ENCODE measurements at places on chromosomes 3 and 15. TPM values are rescaled to one million over a fixed set of nuclear protein-coding genes. Genes with fewer than 3 reads are reported as not detected.
A peak's percentile ranks its signal among the peaks of the same experiment; 100 is the strongest.

- H3K36me3 ChIP-seq = no peaks in the 10 kb centered on the region
- H3K4me1 ChIP-seq = no peaks in the 10 kb centered on the region
- no peak for DNase-seq
Measured at GRCh38 chr3:124313621-124314020, 321.7 kb upstream of the ROPN1 start.

DNA sequence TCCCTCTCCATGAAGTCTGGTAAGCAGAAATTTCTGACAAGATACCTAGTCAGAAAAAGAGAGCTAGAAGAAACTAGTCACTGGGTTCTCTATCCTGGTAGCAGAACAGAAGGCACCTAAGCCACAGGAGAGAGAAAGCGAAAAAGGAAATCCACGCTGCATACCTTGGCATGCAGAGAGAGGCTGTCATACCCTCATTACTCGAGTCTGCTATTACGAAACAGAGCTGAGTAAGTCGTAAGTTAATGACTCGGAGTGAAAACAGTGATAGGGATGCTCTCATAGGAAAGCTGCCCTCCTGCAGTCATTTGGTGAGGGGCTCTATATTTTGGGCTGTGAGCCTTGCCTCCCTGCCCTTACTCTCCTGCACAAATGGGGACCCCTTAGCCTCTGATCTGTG, 16.2 kb downstream of the CLRN1 start:
- no peaks in the 10 kb centered on the region for H3K36me3 ChIP-seq
- DNase-seq = no peak
- no peak overlapping the region for H3K4me3 ChIP-seq
- no peak overlapping the region for H3K27ac ChIP-seq

DNA sequence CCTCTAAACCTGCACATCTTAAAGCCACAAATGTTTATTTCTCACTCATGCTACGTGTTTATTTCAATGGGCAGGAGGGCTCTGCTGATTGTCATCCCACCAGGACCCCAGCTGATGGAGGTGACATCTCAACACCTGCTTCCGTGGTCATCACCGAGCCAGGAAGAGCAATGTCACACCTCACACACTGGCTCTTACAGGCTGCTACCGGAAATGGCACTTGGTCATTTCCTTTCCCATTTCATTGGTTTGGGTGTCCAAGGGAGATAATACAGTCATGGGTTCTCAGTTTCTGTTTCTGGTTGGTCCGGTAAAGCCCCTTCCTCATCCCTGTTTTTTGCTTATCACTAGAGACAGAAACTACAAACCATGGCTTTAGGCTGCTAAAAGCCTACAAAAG, 41.9 kb downstream of the ABHD2 start:
- no peak overlapping the region for H3K4me3 ChIP-seq
- H3K36me3 ChIP-seq = peaks cover 38% of the 10 kb centered on the region
- H3K4me1 ChIP-seq = peaks cover 10% of the 10 kb centered on the region
- no peak for DNase-seq
- H3K27me3 ChIP-seq = no peaks in the 10 kb centered on the region

- DNase-seq = peak; percentile 35
- no peaks in the 10 kb centered on the region for H3K4me1 ChIP-seq
- H3K4me3 ChIP-seq = no peak overlapping the region
- H3K27me3 ChIP-seq = peaks cover 15% of the 10 kb centered on the region
- H3K27ac ChIP-seq = no peak overlapping the region
- H3K36me3 ChIP-seq = no peaks in the 10 kb centered on the region
Measured at GRCh38 chr15:81098861-81099651, 35.0 kb upstream of the CFAP161 start.

DNA sequence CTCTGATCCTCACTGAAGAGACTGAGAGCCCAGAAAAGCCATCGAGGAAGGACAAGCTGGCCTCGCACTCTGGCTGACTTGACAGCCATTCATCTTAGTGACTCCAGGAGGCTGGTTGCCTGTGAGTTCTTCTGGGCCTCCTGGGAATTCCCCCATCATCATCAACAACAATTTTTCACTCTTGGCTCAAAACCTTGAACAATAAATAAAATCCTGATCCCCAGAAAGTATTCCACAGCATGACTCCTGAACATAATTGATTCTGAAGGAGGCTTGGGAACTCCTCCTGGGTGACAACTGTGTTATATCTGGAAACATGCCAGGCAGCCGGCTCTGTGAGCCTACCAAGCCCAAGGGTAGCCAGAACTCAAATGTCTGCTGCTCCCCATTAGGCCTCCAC, 188.6 kb downstream of the SHQ1 start:
- peaks cover 25% of the 10 kb centered on the region for H3K27me3 ChIP-seq
- no peak overlapping the region for H3K27ac ChIP-seq
- no peak for DNase-seq
- no peaks in the 10 kb centered on the region for H3K36me3 ChIP-seq
- H3K4me1 ChIP-seq = peaks cover 26% of the 10 kb centered on the region
- H3K4me3 ChIP-seq = no peak overlapping the region

DNA sequence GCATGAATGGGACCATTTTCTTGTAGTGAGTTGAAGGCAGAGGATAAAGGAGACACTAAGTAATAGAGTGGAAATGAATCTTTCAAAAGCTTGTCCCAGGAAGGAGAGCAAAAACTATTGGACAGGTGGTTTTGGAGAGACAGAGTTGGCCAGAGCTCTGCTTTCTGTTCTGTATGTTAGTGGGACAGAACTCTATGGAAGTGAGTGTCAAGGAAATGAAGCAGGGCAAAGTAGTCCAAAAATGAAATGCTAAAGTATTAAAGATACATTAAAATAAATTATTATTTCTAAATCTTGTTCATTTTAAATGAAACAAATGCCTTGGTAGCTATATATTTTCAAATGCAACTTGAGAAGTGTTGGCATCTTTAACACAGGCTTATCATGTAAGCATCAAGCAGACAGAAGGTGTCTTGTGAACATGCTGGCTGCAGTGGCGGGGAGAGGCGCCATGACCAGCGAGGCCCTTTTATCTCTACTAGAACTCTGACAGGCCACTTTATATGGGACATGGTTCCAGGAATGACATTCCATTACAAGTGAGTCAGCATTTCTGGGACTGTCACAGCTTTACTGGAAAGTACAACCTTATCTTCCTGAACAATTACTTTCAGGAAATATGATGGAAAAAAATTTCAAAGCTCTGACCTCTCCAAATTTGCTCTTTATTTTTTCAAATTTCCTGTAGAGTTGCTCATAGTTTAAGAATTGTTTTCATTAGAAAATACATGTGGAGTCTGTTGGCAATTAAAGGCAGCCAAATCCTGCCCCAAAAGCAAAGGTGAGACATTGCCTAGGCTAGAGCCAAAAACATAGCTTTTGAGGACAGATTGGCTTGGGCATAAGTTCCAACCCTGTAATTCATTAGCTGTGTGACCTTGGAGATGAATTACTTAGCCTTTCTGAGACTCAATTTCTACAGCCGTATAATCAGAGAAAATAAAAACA, 106.5 kb downstream of the ECT2 start:
- H3K36me3 ChIP-seq = no peaks in the 10 kb centered on the region
- H3K27me3 ChIP-seq = peaks cover 3% of the 10 kb centered on the region
- H3K27ac ChIP-seq = no peak overlapping the region
- no peak for DNase-seq
- no peaks in the 10 kb centered on the region for H3K4me1 ChIP-seq

DNA sequence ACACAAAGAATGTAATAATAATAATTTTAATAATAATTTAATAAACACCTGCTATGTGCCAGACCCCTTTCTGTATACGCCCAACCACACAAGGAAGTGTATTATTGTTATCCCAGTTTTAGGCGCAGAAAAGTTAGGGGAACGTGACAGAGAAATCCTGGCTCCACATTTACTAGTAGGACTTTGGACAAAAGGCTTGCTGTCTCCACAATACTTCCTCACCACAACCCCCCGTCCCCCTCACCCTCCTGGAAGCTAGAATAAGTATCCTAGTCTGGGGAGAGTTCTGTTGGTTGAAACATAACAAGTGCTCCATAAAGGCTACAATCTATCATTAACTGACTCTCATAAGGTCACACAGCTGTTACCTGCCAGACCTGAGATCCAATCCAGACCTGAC, 488 bp upstream of the IL17RD start:
- H3K4me3 ChIP-seq = no peak overlapping the region
- no peak overlapping the region for H3K27ac ChIP-seq
- DNase-seq = no peak
- no peaks in the 10 kb centered on the region for H3K36me3 ChIP-seq

DNA sequence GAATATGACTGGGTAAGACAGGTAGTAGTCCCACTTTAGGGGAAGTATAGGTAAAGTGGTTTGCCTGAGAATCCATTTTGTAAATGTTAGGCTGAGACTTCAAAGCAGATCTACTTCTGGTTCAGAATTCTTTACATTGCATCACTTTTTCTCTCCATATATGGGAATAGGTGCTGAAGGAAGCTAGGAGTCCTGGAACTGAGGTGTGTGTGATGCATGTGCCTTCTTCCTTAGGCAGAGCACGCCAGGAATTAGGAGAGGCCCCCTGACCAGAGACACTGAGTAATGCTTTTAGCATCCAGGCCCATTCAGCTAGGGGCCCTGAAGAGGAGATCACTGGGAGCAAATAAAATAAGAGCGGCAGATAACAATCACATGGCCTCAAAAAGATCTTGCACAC, 69.2 kb upstream of the DCP1A start:
- no peaks in the 10 kb centered on the region for H3K27me3 ChIP-seq
- no peaks in the 10 kb centered on the region for H3K4me1 ChIP-seq
- H3K36me3 ChIP-seq = no peaks in the 10 kb centered on the region

DNA sequence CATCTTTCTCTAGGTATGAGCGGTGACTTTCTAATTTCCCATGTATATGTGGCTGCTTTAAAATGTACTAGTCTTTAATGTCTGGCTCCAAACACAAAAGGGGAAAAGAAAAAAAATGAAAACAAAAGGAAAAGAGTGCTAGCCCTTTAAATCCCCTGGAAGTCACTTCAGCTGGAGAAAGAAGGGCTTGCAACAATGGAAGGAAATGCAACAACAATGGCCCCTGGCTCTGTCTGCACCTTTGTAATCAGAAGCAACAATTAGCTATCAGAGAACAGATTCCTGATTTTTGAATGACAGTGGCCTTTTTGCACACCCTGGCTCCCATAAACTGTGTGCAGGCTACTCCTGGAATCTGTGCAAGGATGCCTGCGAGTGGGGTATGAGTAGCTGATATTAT, 591.2 kb downstream of the FHIT start:
- no peak overlapping the region for H3K4me3 ChIP-seq
- no peak overlapping the region for H3K27ac ChIP-seq
- no peaks in the 10 kb centered on the region for H3K27me3 ChIP-seq

- H3K36me3 ChIP-seq = no peaks in the 10 kb centered on the region
- no peak overlapping the region for H3K27ac ChIP-seq
- H3K27me3 ChIP-seq = no peaks in the 10 kb centered on the region
- H3K4me3 ChIP-seq = no peak overlapping the region
- H3K4me1 ChIP-seq = peaks cover 19% of the 10 kb centered on the region
Measured at GRCh38 chr3:94066506-94067500, 3.9 kb downstream of the NSUN3 start.

- H3K4me1 ChIP-seq = peaks cover 6% of the 10 kb centered on the region
- DNase-seq = peak; percentile 88
- H3K27ac ChIP-seq = no peak overlapping the region
- H3K4me3 ChIP-seq = peak overlapping the region; percentile 73
- no peaks in the 10 kb centered on the region for H3K36me3 ChIP-seq
Measured at GRCh38 chr15:75347222-75348033, 589 bp downstream of the NEIL1 start.

The PKM gene
- 1,919 TPM for total RNA-seq

The WDR82 gene
- total RNA-seq = 58.3 TPM

The MASP1 gene
- 1.2 TPM for total RNA-seq
